ENCODE measurements at places on chromosomes 16 and 17.

GRCh38 chr17:66633317-66633965, 201.5 kb upstream of the CACNG5 start:
- DNase-seq = no peak

DNA sequence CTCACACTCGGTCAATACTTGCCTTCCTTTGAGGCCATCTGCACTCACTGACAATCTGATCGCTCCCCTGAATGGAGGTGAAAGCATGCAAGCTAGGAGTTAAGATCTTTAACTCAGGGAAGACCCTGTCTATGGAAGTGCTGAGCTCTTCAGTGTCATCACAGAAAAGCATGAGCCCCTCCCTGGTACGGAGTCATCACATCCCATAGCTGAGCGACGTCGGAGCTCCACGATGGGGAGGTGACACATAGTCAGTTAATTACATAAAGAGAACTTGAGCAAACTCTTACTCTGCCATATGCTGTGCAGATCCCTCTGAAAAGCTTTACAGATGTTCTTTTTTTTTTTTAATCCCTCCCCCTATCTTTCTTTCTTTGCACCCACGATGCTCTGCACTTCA, 463.2 kb downstream of the WWOX start:
- DNase-seq = no peak

DNA sequence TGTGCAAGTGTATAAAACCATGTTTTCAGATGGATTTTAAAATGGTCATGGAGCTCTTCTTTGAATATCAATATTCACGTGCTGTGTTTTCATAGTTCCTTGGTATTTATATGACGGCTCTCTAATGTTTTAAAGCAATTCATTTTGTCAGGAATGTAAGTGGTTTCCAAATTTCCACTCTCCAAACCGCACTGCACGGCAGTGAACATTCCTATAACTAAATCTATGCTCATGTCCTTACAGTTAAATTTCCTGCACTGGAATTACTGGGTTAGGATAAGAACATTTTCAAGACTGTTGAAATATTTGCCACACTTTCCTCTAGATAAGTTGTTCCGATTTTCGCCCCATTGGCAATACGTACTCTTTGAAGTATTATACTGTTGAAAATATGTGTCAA, 398.9 kb downstream of the PMP22 start:
- DNase-seq = no peak

DNA sequence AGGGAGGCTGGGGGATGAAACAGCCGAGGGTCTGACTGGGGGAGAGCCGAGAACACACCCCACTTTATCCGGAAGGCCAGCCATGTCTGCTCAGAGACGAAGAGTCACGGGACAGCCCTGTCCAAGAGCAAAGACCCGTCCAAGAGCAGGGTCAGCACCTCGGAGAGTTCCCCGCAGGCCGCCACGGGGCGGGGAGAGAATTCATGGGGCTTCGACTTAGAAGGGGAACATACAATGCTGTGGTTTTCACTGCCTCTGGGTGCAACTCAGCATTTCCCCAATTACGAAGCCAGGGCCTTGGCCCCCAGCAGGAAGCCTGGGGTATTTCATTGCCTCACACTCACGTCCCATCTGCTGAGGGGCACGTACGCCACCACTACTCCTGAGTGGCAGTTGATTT, 59.3 kb downstream of the JPH3 start:
- peak; percentile 74 for DNase-seq

DNA sequence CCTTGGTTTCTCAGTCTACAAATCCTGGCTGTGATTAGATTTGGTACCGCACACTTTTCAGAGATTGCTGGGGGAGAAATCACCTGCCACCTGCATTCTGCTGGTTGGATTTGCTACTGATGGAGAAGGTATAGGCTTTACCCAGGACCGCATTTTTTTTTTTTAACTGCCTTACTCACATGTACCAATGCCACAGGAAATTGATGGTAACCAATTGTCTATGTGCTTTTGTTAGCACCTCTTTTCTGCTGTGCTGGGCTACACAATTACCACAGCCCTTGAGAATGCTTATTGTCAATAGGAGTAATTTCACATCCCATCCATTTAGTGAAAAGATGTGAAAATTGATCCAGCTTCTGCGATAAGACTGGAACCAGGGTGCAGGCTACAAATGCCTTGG, 74.4 kb upstream of the TANC2 start:
- DNase-seq = no peak

All from KG1 (cell line).